Activated effector memory CD4-positive, alpha-beta T cell treated with anti-CD3 and anti-CD28 coated beads, Interleukin-2, amount 50 U/mL, for 16 hours (primary cell): ENCODE measurements at places on chromosomes 16 and 17.

- DNase-seq: no peak
Measured at GRCh38 chr17:56779322-56779721, 54.4 kb downstream of the C17orf67 start.

GRCh38 chr17:54985476-54985875 lies 16.9 kb downstream of the STXBP4 start:
- no peak for DNase-seq

DNA sequence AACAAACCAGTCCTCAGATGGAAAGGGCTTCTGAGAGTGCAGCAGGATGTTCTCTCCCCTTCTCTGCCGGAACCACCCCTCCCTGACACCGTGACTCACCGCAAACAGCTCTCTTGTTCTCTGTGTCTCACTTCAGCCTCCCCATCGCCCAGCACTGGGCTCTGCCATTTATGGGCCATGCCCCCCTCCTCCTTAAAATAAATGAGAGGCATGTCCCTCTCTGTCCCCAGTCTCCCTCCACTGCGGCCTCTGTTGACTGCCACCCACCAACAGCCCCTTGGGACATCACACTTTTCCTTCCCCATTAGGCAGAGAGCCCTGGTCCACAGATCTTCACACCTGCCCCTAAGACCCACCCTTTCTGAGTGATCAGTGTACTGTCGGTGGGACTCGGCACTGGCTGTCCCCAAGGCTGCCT lies 6.3 kb downstream of the CCDC102A start:
- peak; percentile 87 for DNase-seq

DNA sequence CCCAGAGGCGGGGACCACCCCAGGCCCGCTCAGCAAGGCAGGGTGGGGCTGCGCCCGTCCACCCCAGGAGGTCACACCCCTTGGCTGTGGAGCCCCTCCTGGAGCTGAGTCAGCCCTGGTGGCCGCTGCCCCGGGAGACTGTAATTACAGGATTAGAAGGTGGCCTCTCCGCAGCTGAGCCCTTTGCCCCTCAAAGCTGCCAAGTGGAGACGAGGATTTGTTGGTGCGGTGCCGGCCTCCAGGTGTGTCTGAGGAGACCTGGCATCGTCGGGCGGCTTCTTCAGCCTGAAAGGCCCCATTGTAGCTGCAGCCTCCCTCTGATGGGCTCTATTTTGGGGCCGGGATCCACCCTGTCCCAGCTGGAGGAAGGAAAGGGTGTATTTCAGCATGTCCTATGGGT lies 22.7 kb upstream of the SPNS2 start:
- no peak for DNase-seq

DNA sequence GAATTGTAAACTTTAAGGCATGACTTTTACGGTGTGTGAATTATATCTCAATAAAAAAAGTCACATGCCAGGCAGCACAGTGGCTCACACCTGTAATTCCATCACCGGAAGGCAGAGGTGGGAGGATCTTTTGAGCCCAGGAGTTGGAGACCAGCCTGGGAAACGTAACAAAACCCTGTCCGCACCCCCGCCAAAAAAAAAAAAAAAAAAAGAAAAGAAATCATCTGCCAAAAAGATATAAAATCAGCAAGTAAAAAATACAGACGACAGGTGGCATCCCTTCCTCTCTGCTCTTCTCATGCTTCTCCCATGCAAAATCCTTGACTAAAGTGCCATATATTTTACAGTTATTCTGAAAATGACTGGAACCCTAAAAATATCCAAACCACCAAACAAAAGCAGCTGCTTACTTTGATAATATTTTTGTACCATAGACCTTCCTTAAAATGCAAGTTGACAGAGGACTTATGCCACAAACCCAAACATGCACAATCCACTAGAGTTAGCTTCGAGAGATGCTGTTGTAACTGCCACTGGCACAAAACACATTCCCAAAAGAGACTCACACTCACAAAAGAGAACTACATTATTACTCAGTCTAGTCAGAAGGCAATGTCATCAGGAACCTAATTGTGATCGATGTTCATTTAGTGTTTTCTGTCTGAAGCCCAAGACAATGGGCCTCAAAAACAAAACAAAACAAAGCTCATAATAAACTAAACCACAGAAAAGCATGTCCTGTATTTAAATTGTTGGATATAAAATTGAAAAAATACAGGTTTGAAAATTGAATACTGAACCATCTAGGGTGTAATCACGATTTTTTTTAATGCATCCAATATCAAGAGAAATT lies 2.4 kb downstream of the CRLF3 start:
- no peak for DNase-seq
